ENCODE measurements at places on chromosomes 1 and 21. TPM values are rescaled to one million over a fixed set of nuclear protein-coding genes. Genes with fewer than 3 reads are reported as not detected.

- peak; percentile 70 for DNase-seq
- no peaks in the 10 kb centered on the region for H3K27me3 ChIP-seq
- H3K36me3 ChIP-seq, result peaks cover 98% of the 10 kb centered on the region
Observed at GRCh38 chr1:151579436-151580225, 32.2 kb upstream of the SNX27 start.

GRCh38 chr1:51576085-51576444 is 40.8 kb upstream of the OSBPL9 start:
- H3K36me3 ChIP-seq, result no peaks in the 10 kb centered on the region
- peaks cover under 1% of the 10 kb centered on the region for H3K4me1 ChIP-seq
- H3K27me3 ChIP-seq, result no peaks in the 10 kb centered on the region
- no peak overlapping the region for H3K27ac ChIP-seq
- no peak for DNase-seq

OR2L5 gene
- not detected for total RNA-seq

DNA sequence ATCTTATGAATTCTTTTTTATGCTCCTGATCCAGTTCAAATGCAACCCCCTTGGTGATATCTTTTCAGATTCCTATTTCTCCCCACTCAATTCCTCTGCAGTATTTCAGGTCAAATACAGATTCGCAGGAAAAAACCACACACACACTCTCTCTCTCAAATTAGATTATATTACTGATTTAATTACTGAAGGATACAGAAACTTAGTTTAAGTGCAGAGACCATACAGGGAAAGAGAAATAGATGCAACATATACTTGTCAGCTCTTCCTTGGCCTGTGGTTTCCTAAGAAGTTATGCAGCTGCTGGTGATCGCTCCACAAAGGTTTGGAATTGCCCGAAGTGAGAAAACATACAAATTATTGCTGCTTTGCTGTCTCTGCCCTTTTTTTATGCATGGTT is 400.9 kb downstream of the AGBL4 start:
- DNase-seq, result no peak
- no peaks in the 10 kb centered on the region for H3K27me3 ChIP-seq
- no peak overlapping the region for H3K4me3 ChIP-seq
- no peak overlapping the region for H3K27ac ChIP-seq

FMOD gene
- total RNA-seq, result not detected

Data from MCF 10A (cell line).